Psoas muscle (tissue), 8 donors: ENCODE measurements at places on chromosomes 4 and X. TPM values are rescaled to one million over a fixed set of nuclear protein-coding genes. Genes with fewer than 3 reads are reported as not detected.
A peak's percentile ranks its signal among the peaks of the same experiment; 100 is the strongest.

PCDH18 gene
- total RNA-seq: 3.0 TPM

SMR3B gene
- not detected for total RNA-seq

FOXR2 gene
- total RNA-seq: not detected

- no peak overlapping the region for H3K4me3 ChIP-seq
- H3K27ac ChIP-seq: no peak overlapping the region
- DNase-seq: peak; percentile 17
- peaks cover 13% of the 10 kb centered on the region for H3K4me1 ChIP-seq
- H3K27me3 ChIP-seq: no peaks in the 10 kb centered on the region
Measured at GRCh38 chr4:2247128-2248043, 5.5 kb upstream of the HAUS3 start.

GRCh38 chr4:122152711-122153226 lies 638 bp downstream of the BLTP1 start:
- H3K27me3 ChIP-seq: no peaks in the 10 kb centered on the region
- H3K27ac ChIP-seq: peak overlapping the region; percentile 83
- H3K36me3 ChIP-seq: peaks cover 20% of the 10 kb centered on the region
- H3K4me3 ChIP-seq: peak overlapping the region; percentile 79
- peaks cover 12% of the 10 kb centered on the region for H3K4me1 ChIP-seq
- DNase-seq: peak; percentile 17

- no peaks in the 10 kb centered on the region for H3K4me1 ChIP-seq
- H3K27ac ChIP-seq: no peak overlapping the region
- no peaks in the 10 kb centered on the region for H3K27me3 ChIP-seq
- peaks cover 31% of the 10 kb centered on the region for H3K36me3 ChIP-seq
- no peak overlapping the region for H3K4me3 ChIP-seq
Measured at GRCh38 chr4:182881914-182882313, 35.3 kb downstream of the DCTD start.

- peaks cover 4% of the 10 kb centered on the region for H3K4me1 ChIP-seq
- H3K4me3 ChIP-seq: no peak overlapping the region
Measured at GRCh38 chr4:7924163-7924562, 15.5 kb downstream of the AFAP1 start.

- DNase-seq: no peak
- peaks cover 4% of the 10 kb centered on the region for H3K27me3 ChIP-seq
- H3K4me3 ChIP-seq: no peak overlapping the region
- H3K4me1 ChIP-seq: no peaks in the 10 kb centered on the region
- H3K36me3 ChIP-seq: no peaks in the 10 kb centered on the region
- H3K27ac ChIP-seq: no peak overlapping the region
Measured at GRCh38 chrX:12843668-12844279, 23.1 kb upstream of the TLR7 start.

DNA sequence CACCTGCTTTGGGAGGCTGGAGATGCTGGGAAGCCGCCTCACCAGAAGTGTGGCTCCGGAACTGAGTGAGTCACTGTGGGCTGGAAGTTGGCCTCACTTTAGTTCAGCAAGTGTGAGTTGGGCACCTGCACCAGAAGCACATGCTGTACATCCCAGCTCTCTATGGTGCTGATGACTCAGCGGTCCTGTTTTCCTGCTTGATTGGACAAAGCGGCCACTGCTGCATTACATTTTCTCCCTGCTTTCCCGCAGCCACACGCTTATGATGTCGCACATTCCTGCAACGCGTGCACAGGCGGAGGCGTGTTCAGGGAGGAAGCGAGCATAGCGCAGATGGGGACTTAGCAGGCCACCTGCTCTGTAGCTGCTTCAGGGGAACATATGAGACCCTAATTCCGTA lies 26.7 kb upstream of the CLDN34 start:
- H3K27ac ChIP-seq: no peak overlapping the region
- H3K36me3 ChIP-seq: no peaks in the 10 kb centered on the region
- H3K4me1 ChIP-seq: no peaks in the 10 kb centered on the region
- no peak overlapping the region for H3K4me3 ChIP-seq
- H3K27me3 ChIP-seq: no peaks in the 10 kb centered on the region

DNA sequence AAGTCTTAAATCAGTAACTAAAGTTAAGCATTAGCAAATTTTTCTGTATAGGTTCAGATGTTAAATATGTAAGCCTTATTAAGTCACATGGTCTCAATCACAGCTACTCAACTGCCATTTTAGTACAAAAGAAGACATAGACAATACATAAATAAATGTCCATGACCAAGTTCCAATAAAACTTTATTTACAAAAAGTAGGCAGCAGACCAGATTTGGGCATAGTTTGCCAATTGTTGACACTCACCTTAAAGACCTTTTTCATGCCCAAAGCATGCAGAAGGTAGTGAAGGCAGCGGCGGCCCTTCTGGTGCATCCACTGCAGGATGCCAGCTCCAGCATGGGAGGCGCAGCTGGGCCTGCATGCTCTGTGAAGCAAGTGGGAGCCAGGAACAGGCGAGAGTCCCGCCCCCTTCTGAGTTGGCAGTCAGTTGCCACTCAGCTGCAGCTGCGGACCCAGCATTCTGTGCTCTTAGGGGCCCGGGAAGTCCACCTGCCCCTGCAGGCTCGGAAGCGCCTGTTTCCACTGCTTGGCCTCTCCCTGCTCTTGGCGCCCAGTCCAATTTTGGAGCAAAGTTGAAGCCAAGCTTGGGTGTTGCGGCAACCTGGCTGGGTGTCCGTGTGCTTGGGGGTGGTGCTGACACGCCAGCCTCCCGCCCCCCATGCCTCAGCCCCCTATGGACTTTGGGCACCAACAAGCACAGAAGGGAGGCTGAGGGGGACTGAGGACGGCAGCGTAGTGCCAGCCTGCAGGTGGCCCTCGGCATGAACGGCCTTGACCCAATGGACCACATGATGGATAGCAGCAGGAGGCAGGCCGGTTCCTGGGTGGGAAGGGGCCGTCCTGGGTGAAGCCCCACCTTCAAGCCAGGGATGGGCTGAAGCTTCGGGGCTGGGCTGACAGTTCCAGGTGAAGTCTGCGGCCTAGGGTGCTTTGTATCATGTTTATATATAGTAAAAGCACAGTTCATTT lies 42.4 kb upstream of the PABPC4L start:
- no peak overlapping the region for H3K4me3 ChIP-seq
- no peak overlapping the region for H3K27ac ChIP-seq
- no peaks in the 10 kb centered on the region for H3K36me3 ChIP-seq
- no peaks in the 10 kb centered on the region for H3K4me1 ChIP-seq
- H3K27me3 ChIP-seq: no peaks in the 10 kb centered on the region
- DNase-seq: peak; percentile 47

DNA sequence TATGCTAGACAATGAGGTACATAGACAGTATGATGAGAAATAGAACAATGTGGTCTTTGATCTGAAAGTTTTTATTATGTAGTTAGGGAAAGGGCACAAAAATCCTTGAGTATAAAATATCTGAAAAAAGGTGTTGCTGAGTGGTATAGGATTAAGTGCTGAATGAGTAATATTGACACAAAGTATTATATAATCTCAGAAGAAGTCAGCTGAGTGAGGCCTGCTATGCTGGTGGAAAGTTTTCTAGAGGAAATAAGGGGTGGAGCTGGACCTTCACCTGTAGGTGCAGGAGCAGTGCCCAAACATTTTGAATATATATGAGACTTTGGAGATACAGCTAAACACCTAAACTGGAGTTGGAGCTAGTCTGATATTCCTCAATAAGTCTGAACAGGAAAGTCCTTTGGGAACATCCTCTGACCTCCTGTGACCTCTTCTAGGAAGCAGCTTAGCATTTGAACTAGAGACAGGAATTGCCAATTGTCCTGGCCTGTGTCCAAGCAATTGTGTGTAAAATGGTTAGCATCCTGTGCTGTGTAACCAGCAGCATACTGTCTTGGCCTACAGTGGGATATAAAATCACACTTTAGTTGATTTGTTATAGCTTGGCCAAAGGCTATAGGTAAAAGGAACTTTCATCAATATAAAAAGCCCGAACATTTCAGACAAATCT lies 285.3 kb downstream of the ANKRD50 start:
- no peak for DNase-seq
- no peaks in the 10 kb centered on the region for H3K27me3 ChIP-seq
- H3K27ac ChIP-seq: no peak overlapping the region

DNA sequence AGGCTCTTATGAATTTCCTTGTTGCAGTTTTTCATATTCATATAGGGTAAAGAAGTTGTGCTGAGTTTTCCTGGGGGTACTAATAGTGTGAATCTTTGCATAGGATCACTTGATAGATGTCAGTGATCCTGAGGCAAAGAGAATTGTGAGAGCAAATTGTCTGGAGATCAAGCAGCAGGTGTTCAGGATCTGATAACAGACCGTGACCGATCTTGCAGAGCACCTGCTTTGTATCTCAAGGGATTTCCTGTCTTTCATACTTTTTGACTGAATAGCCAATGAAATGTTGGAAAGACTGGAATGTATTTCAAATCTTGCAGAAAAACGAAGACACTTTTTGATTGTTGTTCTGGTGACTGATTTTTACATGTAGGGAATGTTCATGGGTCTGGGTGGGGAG lies 914.5 kb downstream of the STIM2 start:
- no peaks in the 10 kb centered on the region for H3K4me1 ChIP-seq
- no peaks in the 10 kb centered on the region for H3K27me3 ChIP-seq
- no peak for DNase-seq
- H3K4me3 ChIP-seq: no peak overlapping the region
- H3K27ac ChIP-seq: no peak overlapping the region
- no peaks in the 10 kb centered on the region for H3K36me3 ChIP-seq

- DNase-seq: peak; percentile 67
- no peaks in the 10 kb centered on the region for H3K27me3 ChIP-seq
- peak overlapping the region; percentile 96 for H3K4me3 ChIP-seq
- peaks cover 23% of the 10 kb centered on the region for H3K36me3 ChIP-seq
- peaks cover 14% of the 10 kb centered on the region for H3K4me1 ChIP-seq
Measured at GRCh38 chr4:2009651-2010233, 968 bp upstream of the NELFA start.

DNA sequence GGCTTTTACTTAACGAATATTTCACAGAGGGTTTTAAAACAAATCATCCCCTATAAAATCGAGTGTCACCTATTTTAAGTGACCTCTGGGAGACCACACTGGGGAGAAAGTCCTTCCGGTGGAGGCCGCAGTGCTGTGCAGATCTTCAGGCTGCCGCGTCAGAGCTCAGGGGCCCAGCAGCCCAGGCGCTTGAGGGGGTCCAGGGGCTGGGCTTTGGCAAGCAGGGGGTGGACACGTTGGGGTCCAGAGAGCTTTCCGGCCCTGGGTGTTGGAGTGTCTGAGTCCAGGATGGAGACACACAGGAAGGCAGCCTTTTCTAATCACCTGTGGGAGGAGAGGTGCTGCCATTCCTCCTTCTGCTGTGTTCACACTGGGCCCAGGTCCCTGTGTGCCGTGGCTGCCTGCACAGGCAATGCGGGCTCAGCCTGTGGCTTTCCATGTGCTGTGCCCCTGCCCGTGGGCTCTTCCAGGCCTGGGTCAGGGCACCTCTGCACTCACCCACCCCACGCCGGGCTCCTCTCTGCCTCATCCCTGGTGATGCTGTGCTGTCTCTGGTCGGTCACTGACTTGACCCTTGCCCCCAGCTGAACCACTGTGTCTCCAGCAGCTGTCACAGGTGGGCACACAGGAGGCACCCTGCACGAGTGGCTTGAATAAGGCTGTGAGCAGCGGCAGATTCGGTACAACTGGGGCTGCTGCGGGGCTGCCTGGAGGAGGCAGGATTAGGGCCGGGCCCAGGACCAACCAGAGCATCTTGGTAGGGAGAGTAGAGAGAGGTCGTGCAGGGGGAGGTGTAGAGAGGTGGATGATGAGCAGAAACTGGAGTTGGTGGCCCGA lies 10.0 kb downstream of the HTRA3 start:
- DNase-seq: no peak
- H3K27ac ChIP-seq: no peak overlapping the region
- H3K4me3 ChIP-seq: no peak overlapping the region
- no peaks in the 10 kb centered on the region for H3K36me3 ChIP-seq
